Activated CD4-positive, alpha-beta T cell treated with anti-CD3 and anti-CD28 coated beads, Interleukin-2, Interleukin-4, amounts not matched to agents 100 ng/mL and 50 ng/mL, durations not matched to agents 16 hours and 8 hours (primary cell): ENCODE measurements at places on chromosomes 11 and 22.
A peak's percentile ranks its signal among the peaks of the same experiment; 100 is the strongest.

GRCh38 chr22:37472418-37473006, 13.7 kb downstream of the MFNG start:
- DNase-seq: peak; percentile 29

GRCh38 chr11:77542296-77542695, 47.5 kb upstream of the AQP11 start:
- DNase-seq: no peak

- DNase-seq: no peak
Measured at GRCh38 chr11:127478826-127479225, 478.3 kb upstream of the KIRREL3 start.

- DNase-seq: no peak
Measured at GRCh38 chr11:75365711-75366181, 14.3 kb upstream of the ARRB1 start.

- DNase-seq: no peak
Measured at GRCh38 chr22:39530116-39530515, 2.4 kb downstream of the RPS19BP1 start.

DNA sequence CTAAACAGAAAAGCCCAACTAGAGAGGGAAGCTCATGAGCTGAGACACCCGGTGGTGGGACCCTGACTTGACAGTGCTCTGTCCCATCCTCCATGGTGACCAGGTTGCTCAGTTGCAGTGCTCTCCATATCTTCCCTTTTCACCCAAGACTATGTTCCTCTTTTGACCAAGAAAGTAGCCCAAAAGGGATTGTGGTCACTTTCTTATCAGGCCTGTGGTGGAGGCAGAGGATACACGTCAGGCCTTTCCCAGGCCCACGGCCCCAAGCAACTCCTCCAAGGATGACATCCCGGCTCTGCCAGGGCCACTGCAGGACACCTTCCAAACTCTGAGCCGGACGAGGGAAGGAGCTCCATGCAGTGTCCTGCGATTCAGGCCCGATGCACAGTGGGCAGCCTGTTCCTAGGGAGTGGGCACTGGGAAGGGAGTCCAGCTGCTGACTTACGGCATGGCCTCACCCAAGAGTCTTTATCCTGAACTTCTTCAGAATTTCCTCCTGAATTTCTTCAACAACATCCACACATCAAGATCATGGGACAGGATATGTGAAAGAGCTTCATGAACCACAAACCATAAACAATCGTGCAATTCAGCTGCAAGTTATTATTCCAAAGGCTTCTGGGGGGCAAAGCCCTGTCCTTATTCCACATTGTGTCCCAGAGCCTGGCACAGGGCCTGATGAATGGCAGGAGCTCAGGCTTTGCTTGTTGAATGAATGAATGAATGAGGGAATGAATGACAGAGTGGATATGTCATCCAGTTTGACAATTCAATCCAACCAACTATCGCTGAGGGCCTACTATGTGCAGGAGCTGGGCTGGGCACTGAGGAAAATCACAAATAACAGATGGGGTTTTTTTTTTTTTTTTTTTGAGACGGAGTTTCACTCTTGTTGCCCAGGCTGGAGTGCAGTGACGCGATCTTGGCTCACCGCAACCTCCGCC, 36.0 kb upstream of the MYH9 start:
- no peak for DNase-seq
